Stimulated activated CD4-positive, alpha-beta T cell treated with anti-CD3 and anti-CD28 coated beads, TNF-alpha, amount 100 ng/mL, for 48 hours (primary cell): ENCODE measurements at places on chromosomes 7 and 10.

DNA sequence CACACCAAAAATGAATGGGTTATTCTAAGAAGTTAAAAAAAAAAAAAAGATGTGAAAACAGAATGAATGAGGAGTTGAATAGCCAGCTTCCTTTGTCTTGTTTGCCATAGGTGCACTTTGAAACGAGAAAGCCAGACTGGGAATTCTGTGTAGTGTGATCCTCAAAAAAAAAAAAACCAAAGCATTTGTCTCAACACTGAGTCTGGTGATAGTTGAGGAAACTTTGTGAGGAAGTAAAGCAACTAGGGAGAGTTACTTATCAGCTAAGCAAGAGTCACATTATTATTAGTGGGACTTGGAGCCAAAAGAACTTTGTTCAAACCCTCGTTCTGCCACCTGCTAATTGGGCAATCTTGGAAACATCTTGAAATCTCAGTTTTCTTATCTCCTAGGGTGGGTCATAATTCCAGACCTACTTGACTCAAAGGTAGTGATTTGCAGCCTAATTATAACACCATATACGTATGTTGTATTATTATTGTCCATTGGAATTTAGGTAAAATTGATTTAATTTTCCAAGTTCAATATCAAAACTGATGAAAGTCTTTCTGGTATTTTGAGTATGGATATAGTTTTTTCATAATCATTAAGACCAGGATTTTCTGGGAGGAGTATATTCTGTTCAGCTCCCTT lies 99.8 kb upstream of the GJD4 start:
- no peak for DNase-seq

GRCh38 chr7:80139236-80139635 lies 4.6 kb downstream of the GNAI1 start:
- no peak for DNase-seq

DNA sequence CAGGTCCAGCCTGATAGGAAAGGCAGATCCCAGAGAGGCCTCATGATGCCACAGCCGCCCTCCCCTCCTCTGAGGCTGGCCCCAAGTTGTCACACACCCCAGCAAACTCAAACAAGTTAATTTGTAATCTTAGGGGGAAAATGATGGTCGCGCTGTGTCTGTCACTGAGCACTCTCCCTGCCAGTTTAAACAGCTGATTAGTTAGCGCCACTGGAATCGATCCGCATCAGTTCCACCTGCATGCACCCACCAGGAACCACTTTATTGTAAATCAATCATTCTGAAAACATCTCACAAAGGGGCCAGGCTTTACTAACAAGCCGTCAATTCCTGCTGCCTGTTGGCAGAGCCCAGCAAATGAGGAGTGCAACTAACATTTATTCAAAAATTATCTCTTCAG lies 870.9 kb downstream of the KCNMA1 start:
- no peak for DNase-seq

DNA sequence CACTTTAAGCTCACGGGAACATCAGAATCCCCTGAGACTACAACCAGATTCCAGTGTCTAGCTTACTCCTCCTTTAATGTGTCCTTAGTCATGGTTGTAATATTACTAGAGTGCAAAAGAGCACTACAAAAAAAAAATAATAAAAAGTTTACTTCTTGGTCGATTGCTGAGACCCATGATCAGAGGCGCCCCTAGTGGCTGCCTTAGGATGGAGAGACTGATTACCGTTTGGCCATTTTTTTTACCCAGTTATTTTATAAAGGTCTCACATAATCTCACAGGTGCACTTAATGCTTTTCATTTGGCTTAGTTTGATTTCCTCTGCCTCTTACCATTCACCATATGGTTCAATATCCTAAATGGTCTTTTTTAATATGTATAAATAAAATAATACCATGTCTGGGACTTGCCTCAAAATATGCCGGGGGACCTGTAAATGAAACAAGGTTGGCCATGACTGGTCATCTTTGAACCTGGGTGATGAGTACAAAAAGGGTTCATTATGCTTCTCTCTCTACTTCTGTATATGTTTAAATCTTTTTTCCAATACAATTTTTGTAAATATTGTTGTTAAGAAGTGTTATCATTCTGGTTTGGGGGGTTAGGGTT lies 331.5 kb upstream of the NFE2L3 start:
- no peak for DNase-seq

DNA sequence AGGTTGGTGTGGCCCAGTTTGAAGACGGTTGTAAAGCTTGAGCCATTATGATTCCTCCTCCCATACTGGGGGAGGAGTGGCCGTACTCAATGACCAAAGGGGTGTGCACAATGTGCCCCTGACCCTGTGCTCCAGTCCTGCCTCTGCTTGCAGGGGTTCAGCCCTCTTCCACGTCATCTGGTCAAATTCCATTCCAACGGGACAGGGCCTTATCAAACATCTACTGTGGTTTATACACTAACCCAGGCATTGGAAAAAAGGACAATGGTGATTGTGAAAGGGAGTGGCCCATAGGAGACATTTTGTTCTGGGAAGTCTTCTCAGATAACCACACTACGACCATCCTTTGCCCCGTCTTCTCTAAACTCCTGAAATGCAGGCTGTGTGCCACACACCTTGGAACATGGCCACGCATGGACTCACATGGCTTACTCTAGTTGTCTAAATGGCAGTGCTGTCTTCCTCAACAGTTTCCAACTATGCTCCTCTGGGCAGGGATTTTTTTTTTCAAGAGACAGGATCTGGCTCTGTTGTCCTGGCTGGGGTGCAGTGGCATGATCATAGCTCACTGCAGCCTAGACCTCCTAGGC lies 103.0 kb downstream of the JCAD start:
- no peak for DNase-seq

GRCh38 chr10:124481717-124482116 lies 20.1 kb downstream of the LHPP start:
- no peak for DNase-seq

GRCh38 chr7:100539436-100540006 lies 518 bp downstream of the AGFG2 start:
- no peak for DNase-seq

GRCh38 chr10:53025172-53025711 lies 252.7 kb upstream of the MBL2 start:
- no peak for DNase-seq

GRCh38 chr7:51055039-51055840 lies 261.4 kb downstream of the COBL start:
- DNase-seq: no peak

DNA sequence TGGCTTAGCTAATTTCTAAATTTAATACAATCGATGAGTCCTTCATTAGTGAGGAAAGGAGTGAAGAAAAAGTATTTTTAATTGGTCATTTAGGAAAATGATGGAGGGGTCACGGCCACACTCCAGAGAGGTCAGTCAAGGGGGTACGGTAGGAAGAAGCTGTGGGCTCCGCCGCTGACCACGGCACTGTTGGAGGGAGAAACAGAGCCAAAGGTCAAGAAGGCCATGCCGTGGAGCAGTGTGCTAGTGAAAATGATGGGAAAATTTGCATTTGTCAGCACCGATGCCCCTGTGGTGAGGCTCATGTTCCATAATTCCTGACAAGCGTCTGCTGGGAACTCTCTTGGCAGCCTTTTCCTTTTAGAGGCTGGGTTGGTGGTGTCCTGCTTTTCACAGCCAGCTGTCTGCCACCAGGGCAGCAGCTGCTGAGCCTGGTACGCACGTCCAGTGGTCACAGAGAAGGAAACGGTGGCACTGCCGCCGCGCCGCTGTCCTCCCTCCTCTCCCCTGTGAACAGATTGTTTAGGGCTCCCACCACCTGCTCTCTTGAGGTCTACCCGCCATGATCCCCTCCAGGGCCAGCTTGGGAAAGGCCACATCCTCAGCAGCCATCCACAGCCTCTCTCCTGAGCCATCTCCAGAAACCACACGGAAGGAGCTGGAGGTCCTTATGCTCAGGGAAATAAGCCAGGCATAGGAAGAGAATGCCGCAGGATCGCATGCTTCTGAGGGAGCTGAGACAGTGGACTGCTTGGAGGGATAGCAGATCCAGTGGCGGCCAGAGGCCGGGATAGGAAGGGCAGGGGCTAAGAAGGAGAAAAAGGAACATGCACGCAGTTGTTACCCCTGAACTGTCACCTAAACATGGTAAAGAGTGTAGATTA lies 263.7 kb upstream of the PPP2R2D start:
- no peak for DNase-seq

- DNase-seq: no peak
These were observed 53.9 kb upstream of the CAV2 start for GRCh38 chr7:116445447-116446211.

DNA sequence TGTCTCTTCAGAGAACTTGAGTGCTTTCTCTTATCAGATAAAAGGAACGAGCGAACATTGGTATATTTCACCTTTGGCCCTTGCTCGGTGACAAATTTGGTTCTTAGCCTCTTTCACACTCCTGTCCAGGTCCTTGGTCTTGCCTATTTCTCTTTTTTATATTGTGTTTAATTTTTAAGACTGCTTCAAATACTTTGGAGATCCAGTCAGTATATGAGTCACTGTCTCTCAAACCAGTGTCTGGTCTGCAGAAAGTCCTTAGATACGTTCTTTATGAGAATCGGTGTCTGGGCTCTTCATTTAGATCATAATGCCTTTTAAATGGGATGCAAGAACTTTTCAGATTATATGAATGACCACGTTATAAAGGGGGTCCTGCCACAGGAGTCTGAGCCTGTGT lies 55.0 kb downstream of the PIK3AP1 start:
- DNase-seq: no peak

GRCh38 chr10:129021594-129022304 lies 445.3 kb upstream of the MGMT start:
- DNase-seq: no peak

DNA sequence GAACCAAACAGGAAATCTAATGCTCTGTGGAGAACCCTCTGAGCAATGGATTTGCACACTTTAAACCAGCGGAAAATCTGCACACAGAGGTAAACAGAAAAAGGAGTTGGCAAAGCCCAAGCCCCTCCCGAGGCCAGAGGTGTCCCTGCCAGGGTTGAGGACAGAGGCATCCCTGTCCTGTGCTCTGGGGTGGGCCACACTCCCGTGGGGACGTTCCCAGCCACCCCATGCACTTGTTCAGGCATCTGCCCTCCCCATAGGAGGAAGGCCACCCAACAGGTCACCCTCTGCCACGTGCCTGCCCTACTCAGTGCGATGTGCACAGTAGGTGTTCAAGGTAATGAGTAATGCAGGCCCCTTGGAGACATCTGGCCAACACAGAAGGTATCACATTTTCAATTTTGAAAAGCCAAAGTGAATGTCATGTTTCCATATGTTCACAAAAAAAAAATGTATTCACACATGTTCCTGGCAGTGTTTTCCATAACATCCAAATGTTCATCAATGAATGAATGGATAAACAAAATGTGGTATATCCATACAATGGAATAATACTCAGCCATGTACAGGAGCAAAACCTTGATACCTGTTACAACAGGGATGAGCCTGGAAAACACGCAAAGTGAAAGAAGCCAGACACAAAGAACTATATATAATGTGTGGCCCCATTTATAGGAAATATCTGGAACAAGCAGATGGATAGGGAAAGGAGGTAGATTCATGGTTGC lies 108.1 kb downstream of the EBF3 start:
- no peak for DNase-seq

- DNase-seq: no peak
These were observed 5.0 kb upstream of the PAPOLB start for GRCh38 chr7:4866528-4867496.

DNA sequence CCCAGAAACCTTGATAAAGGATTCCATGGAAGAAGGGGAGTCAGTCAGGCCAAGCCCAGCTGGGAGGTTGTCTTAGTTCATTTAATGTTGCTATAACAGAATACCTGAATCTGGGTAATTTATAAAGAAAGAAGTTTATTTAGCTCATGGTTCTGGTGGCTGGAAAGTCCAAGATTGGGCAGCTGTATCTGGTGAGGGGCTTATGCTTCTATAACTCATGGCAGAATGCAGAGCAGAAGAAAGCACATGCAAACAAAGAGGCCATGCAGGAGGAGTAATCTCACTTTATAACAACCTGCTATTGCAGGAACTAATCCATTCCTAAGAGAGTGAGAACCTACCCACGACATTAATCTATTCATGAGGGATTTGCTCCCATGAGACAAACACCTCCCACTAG lies 54.2 kb upstream of the ANKRD1 start:
- DNase-seq: no peak

- no peak for DNase-seq
These were observed 86.5 kb downstream of the DKK1 start for GRCh38 chr10:52400562-52400961.

DNA sequence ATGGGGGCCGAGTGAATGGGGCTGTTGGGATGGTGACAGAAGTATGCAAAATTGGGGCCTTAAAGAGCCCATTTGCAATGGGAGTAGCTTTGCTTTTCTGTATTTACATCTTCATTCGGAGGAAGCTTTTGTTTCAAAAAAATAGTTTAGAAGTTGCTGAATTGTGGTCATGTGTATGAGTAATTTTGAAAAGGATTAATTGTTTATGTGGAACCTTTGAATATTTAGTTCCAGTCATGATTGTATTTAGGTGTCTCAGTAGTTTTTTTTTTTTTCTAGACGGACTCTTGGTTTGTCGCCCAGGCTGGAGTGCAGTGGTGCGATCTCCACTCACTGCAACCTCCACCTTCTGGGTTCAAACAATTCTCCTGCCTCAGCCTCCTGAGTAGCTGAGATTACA lies 37.2 kb downstream of the RBM33 start:
- DNase-seq: no peak

DNA sequence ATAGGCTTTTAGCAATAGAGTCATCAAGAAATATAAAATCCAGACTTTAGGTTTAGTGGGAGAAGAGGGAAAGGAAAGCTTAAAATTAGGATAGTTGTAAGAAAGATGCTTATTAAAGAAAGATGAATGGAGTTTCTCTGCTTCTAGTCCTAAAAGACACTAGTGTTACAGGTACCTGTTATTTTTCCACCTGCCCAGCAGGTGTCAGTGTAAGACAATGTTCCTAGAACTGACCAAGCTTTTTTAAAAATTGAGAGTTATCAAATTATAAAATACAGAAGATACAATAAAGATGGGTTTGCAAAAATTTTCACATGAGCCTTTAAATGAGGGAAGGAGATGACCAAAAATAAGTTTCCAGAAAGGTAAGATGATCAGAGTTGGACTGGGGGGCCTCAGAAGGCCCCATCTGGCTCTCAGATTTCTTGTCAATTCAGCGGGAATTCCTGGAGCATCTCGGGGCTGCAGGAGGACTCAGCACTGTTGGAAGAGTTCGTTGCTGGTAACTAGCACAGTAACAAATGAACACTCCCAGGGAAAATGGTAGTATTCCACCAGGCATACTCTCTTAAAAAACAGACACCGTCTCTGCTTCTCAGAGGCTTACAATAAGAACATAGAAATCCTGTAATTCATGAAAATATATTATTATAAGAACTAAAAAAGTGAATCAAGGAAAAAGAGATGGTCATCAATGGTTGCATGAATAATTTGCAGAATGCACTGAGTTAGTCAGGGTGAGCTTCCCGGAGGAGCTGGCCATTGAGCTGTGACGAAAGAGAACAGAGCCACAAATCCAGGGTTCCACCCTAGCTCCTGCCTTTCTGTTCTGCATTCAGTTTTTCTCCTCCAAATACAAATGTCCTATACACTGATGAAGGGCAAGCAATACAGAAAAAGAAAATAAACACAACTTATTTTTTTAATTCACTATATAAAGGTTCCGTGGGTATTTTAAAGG lies 71.8 kb upstream of the PIK3CG start:
- no peak for DNase-seq

- DNase-seq: no peak
These were observed 68.9 kb upstream of the ADO start for GRCh38 chr10:62735464-62736167.

- DNase-seq: no peak
These were observed 30.5 kb upstream of the MAP3K8 start for GRCh38 chr10:30403494-30403893.
